ENCODE measurements at places on chromosomes 3 and 15. TPM values are rescaled to one million over a fixed set of nuclear protein-coding genes. Genes with fewer than 3 reads are reported as not detected.

ADAMTS17 gene
- total RNA-seq = 12.4 TPM

DNA sequence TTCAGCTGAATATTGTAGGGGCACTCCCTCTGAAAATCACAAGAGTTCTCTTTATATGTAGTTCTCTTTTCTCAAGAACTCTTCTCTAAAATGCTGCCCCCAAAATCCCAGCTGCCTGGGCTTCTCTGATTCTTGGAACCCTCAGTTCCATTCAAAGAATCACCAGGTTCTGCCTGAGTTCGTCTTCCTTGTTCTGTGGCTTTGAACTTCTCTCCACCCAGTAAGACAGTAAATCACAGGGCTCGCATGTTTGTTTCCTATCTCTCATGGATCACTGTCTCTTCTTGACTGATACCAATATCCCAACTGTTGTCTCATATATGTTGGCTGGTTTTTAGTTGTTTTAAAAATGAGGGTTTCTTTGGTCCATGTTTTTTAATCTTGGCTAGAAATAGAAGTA, 359.5 kb upstream of the CBLB start:
- DNase-seq = no peak

EPHA3 gene
- 65.6 TPM for total RNA-seq

NRROS gene
- 3.9 TPM for total RNA-seq

- peak; percentile 55 for DNase-seq
Measured at GRCh38 chr15:71115567-71116351, 488 bp downstream of the THSD4 start.

DNA sequence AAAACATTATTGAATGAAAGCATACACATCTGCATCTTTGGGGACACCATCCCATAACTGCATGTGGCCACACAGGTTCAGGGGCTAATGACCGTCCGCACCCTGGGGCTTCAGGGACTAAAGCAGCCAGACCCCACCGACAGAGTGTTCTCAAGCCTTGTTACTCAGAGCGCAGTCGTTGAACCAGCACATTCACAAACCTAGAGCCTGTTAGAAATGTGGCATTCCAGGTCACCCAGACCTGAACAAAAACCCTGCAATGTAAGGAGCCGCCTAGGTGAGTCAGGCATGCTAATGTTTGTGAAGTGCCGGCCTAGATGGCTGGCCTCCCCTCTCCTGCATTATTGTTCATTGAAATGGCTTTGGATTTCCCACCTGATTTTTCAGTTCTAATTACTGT, 52.3 kb upstream of the HACD2 start:
- no peak for DNase-seq

- no peak for DNase-seq
Measured at GRCh38 chr15:85580879-85581278, 200.5 kb downstream of the AKAP13 start.

ZNF501 gene
- 10.6 TPM for total RNA-seq

- peak; percentile 78 for DNase-seq
Measured at GRCh38 chr3:196179380-196180308, 31.6 kb downstream of the ZDHHC19 start.

TF gene
- 26.7 TPM for total RNA-seq

ALPK3 gene
- total RNA-seq = 64.6 TPM

GRCh38 chr3:115958526-115958925, 335.2 kb downstream of the GAP43 start:
- no peak for DNase-seq

ALS2CL gene
- 39.8 TPM for total RNA-seq

DNA sequence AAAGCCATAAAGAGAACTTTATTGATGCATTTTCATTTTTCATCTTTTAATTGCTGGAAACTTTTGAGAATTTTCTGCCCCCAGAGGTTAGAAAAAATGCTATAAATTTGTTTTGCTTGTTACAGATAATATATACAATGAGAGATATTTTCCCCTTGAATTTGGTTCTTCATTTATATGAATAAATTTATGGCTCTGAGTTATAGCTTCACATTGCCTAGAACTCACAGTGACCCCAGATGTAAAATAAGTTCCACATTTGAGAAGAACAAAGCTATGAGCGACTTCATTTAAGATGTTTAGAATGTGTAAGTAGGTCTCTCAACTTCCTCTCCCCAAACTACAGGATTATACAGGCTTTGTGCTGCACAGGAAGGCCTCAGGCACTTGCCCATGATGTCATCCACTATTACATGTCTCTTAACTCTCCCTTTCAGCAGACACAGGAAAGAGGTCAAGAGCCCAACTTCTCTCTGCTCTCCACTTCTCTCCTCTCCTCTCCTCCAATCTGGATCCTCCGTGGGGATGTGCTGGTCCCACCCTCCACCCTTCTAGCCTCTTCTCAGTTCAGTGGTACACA, 92.8 kb downstream of the DUT start:
- DNase-seq = no peak

- DNase-seq = no peak
Measured at GRCh38 chr3:47416041-47416440, 35.2 kb downstream of the PTPN23 start.

STXBP5L gene
- total RNA-seq = not detected

- no peak for DNase-seq
Measured at GRCh38 chr3:15313461-15313860, 18.9 kb downstream of the SH3BP5 start.

- DNase-seq = no peak
Measured at GRCh38 chr15:101028772-101029438, 109.7 kb downstream of the LRRK1 start.

GOLGA8K gene
- total RNA-seq = not detected

GRCh38 chr15:40990789-40991188, 37.5 kb downstream of the CHAC1 start:
- no peak for DNase-seq

AQP9 gene
- total RNA-seq = 0.62 TPM

CFAP100 gene
- total RNA-seq = not detected

- DNase-seq = no peak
Measured at GRCh38 chr15:91061997-91062396, 38.1 kb upstream of the SV2B start.

DNA sequence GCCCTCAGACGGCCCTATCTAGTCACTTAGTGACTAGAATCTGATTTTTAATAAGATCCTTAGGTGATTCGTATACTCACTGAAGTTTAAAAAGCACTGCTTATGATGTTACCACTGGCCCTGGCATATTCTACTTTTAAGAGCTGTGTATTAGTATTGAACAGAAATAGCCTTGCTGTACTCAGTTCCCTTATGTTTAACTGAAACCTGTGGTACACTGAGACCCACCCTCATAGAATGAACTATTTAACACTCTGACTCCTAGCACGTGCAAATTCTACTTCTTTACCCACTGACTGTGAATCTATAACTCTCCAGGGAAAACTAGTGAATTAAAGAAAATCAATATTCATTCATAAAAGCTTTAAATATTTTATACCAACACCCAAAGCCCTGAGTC, 108.9 kb downstream of the CCNL1 start:
- DNase-seq = no peak

ROPN1 gene
- not detected for total RNA-seq

DNA sequence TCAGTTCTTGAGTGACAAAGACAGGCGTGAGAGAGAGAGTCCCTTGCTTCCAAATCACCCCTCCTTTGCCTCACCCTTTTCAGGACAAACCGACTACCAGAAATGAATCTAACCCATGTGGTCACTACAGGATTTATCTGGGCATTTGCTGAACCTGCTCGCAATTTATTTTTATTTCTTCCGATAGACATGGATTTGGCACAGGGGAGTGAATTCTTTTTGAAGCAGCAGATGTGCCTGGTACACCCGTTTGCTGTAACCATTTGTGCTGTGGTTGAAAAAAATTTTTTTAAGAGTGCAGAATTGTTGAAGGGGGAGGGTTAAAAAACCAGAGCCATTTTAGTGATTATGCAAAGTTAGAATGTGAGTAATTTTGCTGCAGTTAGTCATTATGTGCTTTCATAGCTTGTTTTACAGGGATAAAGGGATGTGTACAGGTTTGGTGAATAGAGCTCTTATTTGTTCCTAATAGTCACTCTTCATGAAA, 442.0 kb downstream of the LPP start:
- peak; percentile 46 for DNase-seq

DNA sequence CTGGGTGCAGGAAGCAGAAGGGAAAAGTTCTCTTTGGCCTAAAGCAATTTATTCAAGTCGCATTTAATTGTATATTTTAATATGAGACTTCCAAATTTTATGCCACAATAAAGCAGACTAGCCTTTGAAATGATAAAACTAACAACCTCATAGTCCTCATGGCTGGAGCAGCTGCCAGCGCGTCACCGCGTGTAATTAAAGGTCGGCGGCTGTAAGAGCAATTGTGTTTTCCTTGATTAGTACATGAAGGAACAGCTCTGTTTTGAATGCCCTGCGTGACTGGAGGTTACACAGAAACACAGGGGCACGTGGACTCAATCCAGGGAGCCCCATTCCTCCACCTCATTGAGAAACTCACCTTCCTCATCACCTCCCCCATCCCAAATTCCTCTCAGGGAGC, 10.1 kb upstream of the LRRC15 start:
- no peak for DNase-seq

U2SURP gene
- 107 TPM for total RNA-seq

GRCh38 chr3:98962189-98962930, 60.9 kb upstream of the DCBLD2 start:
- no peak for DNase-seq

OCA2 gene
- 4.9 TPM for total RNA-seq

VGLL3 gene
- 30.6 TPM for total RNA-seq

SKOR1 gene
- total RNA-seq = 0.31 TPM

DNA sequence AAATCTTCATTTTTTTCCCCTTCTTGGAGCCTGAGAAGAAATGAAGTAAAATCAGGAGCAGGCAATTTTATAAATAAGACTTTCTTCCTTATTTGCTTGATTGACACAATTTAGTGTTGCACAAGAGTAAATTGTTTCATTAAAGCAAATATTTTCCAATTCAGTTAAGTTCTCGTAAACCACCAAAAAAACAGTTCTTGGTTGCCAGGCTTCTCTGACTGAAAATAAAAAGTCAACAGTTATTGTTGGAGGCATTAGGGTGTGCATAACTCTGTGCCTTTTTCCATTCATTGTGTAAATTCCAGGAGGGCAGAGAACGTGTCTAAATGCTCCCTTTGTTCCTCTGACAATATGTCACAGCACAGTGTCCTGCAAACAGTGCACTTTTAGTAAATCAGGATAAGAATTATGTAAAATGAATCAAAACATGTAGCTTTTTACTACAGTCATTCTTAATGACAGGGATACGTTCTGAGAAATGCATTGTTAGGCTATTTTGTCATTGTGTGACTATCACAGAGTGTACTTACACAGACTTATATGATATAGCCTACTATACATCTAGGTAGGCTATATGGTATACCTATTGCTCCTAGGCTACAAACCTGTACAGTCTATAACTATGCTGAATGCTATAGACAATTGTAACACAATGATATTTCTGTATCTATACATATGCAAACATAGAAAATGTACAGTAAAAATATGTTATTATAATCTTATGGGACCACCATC, at the start of gene CP:
Gene CP (minus strand): TSS at position 47 of the 735 bp plus-strand sequence. CDS start 37 bp downstream, at position 10.
- peak; percentile 14 for DNase-seq

TIMP4 gene
- 1.1 TPM for total RNA-seq

LRRK1 gene
- total RNA-seq = 14.2 TPM

- no peak for DNase-seq
Measured at GRCh38 chr15:89428246-89428645, 68.1 kb downstream of the RHCG start.

GRCh38 chr3:47163169-47164006, 525 bp downstream of the SETD2 start:
- DNase-seq = peak; percentile 55

DNA sequence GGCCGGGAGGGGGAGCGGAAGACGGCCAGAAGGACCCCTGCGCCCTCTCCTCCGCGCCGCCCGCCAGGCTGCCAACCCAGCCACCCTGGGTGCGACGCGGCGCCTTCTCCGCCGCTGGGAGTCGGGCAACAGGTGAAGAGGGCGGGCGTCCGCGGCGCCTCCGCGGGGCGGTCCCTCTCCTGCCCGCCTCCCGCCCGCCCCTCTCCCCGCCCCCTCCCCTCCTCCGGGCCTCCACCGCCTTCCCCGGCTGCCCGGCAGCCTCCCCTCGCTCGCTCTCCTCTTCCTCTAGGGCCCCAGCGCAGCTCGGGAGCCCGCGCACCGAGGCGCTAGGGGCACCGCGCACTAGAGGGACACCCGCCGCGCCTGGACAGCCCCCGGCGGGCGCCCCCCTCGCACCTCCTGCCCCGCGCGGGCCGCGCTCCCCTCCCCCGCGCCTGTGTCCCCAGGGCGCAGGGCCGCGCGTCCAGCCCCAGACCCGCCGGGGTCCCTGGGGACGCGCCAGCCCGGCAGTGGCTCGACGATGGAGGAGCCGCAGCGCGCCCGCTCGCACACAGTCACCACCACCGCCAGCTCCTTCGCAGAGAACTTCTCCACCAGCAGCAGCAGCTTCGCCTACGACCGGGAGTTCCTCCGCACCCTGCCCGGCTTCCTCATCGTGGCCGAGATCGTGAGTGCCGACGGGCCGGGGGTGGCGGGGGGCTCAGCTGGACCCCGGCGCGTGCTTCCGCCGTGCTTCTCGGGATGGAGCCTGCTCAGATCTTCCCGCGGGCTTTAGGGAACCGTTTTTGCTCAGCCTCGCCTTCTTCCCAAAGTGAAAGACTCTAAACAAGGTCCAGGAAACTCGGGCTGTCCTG, at the start of gene CMTM8:
Gene CMTM8 (plus strand): TSS at position 228 of the 854 bp plus-strand sequence. CDS start 293 bp downstream, at position 521.
- DNase-seq = peak; percentile 71

GRCh38 chr3:59422312-59422711, 372.5 kb upstream of the CFAP20DC start:
- DNase-seq = no peak

CCR9 gene
- 0.10 TPM for total RNA-seq

EHHADH gene
- total RNA-seq = 3.8 TPM

- DNase-seq = no peak
Measured at GRCh38 chr15:42632105-42632675, 56.8 kb downstream of the STARD9 start.

- DNase-seq = no peak
Measured at GRCh38 chr3:44206862-44207652, 34.6 kb upstream of the TOPAZ1 start.

COLQ gene
- 12.1 TPM for total RNA-seq

DNA sequence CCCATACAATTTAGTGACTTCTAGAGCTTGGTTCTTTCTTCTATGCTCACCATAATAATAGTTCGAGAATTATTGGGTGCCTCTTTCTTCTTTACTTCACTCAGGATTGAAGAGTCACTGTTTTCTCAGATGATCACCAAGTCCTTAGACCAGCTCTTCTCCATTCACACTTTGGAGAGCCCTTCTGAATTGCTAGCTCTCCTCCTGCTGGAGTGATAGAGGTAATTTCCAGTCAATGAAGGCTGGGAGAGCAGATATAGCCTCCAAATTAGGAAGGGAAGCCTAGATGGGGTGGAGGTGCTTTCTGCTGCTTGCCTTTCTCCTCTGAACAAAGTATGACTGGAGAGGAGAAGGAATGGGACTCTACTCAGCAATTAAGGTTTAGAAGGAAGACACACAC, 10.7 kb upstream of the BBX start:
- DNase-seq = no peak

Measured in tongue (tissue), 3 donors.